ENCODE measurements at places on chromosomes 1 and 21. TPM values are rescaled to one million over a fixed set of nuclear protein-coding genes. Genes with fewer than 3 reads are reported as not detected.

Gene LCE1D
- total RNA-seq, result not detected

Gene GUCA2A
- total RNA-seq, result not detected

Gene CNIH3
- total RNA-seq, result 6.2 TPM

Gene SPATA6
- 4.5 TPM for total RNA-seq
